ENCODE measurements at places on chromosomes 3 and 15.

GRCh38 chr15:41944313-41944940 lies 27.9 kb downstream of the EHD4 start:
- peak; percentile 92 for DNase-seq

DNA sequence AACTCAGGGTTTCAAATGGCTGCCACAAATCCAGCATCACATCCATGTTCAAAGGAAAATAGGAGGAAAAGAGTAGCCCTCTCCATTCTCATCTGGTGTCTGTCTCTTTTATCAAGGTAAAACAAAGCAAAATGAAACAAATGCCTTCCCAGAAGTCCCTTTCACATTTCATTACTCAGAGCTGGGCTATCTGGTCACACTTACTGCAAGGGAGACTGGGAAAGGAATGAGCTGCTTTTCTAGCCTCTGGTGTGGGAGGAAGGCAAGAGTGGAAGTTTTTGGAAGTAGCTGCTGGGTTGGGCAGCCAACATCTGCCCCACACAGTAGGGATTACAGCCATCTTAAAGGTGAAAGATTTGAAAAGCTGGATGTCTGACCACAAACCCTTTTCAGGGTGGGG lies 51.8 kb downstream of the KLF15 start:
- DNase-seq, result peak; percentile 19

GRCh38 chr3:184656829-184657681 lies 54.8 kb downstream of the MAGEF1 start:
- DNase-seq, result peak; percentile 76

DNA sequence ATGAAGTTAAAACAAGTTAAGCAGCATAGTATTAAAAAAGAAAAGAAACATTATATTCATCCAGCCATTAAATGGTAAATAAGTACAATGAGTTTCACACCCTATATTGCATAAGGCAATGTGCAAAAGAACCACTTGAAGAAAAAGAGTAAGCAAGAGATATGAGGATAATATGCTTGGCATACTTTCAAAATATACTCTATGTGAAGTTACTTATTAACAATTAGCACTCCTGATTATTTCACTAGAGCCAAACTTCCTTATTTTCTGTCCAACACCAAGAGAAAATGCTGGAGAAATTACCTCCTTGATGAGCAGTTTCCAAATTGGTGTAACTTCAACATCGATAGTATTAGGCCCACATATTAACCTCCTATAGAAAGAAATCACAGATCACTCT lies 63.7 kb downstream of the ATP13A4 start:
- DNase-seq, result no peak

GRCh38 chr15:25435474-25436243 lies 3.2 kb downstream of the UBE3A start:
- peak; percentile 58 for DNase-seq

DNA sequence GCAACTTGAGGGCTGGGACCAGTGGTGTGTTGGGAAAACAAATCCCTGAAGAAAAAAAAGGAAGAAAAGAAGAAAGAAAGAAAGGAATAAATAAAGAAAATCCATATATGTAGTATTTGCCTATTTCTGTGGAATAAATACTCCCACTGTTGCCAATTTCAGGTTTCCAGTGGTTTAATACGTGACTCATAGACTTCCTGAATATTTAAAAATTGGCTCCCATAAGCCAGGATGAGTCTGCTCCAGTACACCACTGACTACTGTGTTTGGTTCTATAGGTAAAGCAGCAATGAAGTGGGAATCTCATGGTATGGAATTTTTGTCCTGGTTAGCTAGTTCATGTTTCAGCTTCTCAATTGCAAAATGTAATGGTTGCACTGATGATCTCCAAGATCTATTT lies 31.6 kb downstream of the PYDC2 start:
- DNase-seq, result no peak

GRCh38 chr3:167843481-167843880 lies 108.0 kb downstream of the SERPINI1 start:
- no peak for DNase-seq

GRCh38 chr3:72375237-72376076 lies 472.8 kb downstream of the SHQ1 start:
- DNase-seq, result no peak

GRCh38 chr3:185726254-185726967 lies 98.4 kb downstream of the IGF2BP2 start:
- no peak for DNase-seq

GRCh38 chr15:51348688-51349087 lies 7.2 kb downstream of the GLDN start:
- no peak for DNase-seq

DNA sequence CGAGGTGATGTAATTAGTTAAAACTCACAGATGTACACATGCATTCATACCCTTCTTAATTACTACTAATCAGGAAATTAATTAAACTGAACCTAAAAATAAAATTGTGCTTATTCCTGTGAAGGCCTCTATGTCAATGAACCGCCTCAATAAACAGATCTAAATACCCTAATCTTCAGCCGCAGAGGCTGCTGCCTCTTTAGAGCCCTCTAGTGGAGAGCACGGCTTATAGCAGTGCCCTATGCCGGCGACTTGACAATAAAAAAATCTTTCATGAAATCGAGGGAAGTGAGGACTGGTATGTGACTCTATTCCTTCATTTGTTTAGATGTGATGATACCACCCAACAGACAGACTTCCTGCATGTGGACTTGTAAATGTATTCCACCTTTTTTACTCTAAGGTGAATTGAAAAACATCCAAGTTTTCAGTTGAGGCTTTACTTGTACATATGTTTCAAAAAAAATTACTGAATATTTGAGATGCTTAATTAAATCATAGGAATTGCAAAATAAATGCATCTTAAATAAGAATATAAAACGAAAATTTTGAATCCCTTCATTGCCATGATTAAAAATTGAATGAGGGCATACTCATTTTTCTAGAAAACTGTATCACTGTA lies 8.3 kb upstream of the EPHA3 start:
- DNase-seq, result peak; percentile 58

DNA sequence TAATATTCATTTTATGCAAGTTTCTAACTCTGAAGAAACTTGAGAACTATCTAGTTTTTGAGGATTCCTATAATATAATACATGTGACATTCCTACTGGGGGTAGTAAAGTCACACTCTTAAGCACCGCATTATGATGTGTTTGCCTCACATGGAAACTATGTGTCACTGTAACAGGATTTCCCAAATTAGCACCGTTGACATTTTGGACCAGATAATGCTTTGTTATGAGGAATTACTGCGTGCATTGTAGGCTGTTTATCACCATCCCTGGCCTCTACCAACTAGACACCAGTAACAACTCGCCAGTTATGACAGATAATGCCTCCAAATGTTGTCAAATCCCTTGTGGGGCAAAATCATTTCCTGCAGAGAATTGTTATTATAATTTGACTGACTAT lies 267.8 kb downstream of the RAP2B start:
- DNase-seq, result no peak

GRCh38 chr15:89662893-89663626 lies 7.8 kb upstream of the KIF7 start:
- DNase-seq, result peak; percentile 90

GRCh38 chr3:28386049-28386448 lies 37.4 kb upstream of the AZI2 start:
- DNase-seq, result no peak

GRCh38 chr15:41993472-41994170 lies 21.3 kb upstream of the EHD4 start:
- no peak for DNase-seq

DNA sequence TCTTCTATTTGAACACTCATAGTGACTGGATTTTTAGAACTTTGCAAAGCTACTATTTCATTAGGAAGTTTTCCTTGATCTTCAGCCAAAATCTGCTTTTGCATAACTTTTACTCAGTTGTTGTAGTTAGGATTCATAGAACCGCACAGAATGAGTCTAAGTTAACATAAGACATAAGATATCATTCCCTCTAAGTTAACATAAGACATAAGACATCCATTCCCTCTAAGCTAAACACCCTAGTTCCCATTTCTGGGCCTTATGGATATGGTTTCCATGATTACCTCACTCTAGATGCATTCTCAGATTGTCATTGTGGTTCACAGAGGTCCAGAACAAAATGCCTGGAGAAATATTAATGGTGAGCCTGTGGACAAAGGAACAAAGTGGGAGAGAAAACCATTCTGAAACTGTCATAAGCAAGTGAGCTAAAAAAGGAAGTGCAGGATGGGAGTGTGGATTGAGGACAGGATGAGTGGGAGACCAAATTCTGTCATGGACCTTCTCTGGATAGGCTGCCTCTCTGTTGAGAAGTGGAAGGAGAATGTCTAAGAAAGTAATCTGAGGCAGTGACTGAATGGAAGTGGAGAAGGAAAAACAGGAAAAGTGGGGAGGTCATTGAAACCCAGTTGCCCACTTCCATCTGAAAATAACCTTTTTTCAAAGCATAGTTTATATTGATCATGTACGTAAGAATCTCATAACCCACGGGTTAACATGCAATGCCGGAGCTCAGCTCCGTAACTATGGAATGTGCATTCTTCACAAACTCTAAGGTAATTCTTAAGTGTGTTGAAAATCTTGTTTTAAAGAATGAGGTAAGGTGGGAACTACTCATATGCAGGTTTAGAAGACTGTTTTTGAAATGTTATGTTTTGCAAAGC lies 37.4 kb upstream of the SECISBP2L start:
- DNase-seq, result peak; percentile 57

GRCh38 chr15:73844356-73844755 lies 29.0 kb upstream of the TBC1D21 start:
- peak; percentile 13 for DNase-seq

GRCh38 chr3:136612512-136612911 lies 139.7 kb downstream of the STAG1 start:
- DNase-seq, result no peak

GRCh38 chr3:134361162-134361835 lies 12.9 kb downstream of the AMOTL2 start:
- no peak for DNase-seq

- DNase-seq, result peak; percentile 45
Observed at GRCh38 chr3:67077656-67078055, 79.5 kb downstream of the KBTBD8 start.

- no peak for DNase-seq
Observed at GRCh38 chr3:112115161-112115739, 17.8 kb downstream of the GCSAM start.

- peak; percentile 7 for DNase-seq
Observed at GRCh38 chr3:88101142-88101541, 42.1 kb downstream of the ZNF654 start.

GRCh38 chr3:18423401-18424212 lies 1.5 kb downstream of the SATB1 start:
- peak; percentile 38 for DNase-seq

- DNase-seq, result no peak
Observed at GRCh38 chr3:58864480-58864879, 185.3 kb downstream of the CFAP20DC start.

DNA sequence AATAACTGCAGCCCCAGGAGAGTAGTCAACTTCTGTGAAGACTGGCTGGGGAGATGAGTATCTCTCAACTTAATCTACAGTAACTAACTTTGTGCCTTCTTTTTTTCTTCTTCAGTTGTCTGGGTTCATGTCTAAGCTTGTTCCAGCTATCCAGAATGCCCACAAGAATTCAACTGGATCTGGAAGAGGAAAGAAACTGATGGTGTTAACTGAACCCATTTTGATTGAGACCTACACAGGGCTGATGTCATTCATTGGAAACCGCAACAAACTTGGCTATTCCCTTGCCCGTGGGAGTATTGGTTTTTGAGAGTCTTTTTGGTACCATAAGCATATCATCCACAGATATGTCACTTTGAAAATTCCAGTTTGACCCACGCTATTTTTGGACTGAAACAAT lies 148.7 kb downstream of the TPRG1 start:
- no peak for DNase-seq

DNA sequence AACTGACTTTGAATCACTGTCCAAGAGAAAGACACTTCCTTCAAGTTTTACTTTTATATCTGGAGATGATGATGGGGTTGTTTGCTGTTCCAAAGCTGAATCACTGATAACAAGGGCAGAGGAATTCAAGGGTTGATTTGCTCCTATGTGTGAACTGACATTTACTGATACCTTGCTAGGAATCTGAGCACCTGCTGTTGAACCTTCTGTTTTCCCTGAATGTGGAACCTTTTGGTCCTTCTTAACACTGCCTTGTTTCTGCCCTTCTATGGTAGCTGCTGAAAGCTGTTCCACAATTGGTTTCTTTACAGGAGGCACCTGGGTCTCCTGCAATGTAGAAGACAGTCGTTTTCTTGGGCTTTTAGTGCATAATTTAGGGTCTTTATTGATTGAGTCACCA lies 102.0 kb upstream of the NEDD4 start:
- DNase-seq, result no peak

DNA sequence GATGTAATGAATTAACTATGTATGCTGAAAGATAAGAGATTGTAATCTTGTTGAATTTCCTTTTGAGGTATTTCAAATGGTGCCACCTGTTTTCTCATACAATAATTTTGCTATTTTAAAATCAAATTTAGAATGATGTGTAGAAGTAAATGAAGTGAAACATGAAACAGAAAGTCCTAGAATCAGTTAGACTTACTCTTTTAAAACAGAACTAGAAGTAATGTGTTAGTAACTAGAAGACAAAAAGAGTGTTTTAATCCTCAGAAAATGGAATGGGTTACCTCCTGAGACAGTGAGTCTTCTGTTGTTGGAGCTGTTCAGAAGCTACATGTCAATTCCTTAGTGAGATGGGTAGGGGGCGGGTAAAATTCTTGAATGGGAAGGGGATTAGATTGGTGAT lies 8.1 kb upstream of the MAP2K5 start:
- DNase-seq, result no peak

- peak; percentile 49 for DNase-seq
Observed at GRCh38 chr3:177449360-177450006, 252.2 kb upstream of the TBL1XR1 start.

DNA sequence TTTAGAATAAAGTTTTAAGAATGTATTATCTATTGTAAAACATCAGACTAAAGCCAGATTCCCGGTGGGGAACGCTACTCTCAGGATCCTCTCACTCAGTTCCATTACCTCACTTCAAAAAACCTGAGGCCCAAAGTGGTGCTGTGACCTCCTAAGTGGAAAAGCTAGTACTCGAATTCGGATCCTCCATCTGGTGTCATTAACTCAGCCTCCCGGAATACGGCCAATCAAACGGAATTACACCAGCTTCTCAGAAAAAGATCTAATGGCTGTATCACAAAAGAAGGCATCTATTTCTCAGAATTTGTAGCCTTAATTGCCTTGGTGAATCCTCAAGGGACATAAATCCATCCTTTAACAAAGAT lies 627 bp downstream of the ACAD11 start:
- no peak for DNase-seq

- peak; percentile 30 for DNase-seq
Observed at GRCh38 chr3:155853214-155854140, 750 bp downstream of the SLC33A1 start.

- DNase-seq, result no peak
Observed at GRCh38 chr3:159148466-159148865, 346.6 kb downstream of the MFSD1 start.

- no peak for DNase-seq
Observed at GRCh38 chr3:62145086-62145757, 228.1 kb downstream of the FEZF2 start.

Data from fibroblast of villous mesenchyme (primary cell).